SJCRH30 (cell line): ENCODE measurements at places on chromosomes 6 and 20.

DNA sequence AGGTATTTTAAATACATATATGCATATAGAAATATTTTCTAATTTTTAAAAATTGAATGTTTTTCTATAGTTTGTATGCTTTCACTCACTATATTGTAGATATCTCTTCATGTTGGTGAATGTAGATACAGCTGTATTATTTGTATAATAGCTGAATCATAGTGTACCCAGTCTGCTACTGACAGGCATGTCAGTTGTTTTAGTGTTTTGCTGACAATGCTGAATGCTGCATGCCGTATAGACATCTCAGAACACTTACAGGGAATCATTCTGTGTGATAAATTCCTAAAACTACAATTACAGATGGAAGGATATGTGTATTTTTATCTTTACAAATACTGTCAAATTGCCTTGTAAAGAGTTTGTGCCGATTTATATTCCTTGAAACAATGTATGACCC is 175.4 kb downstream of the SIM1 start:
- DNase-seq = no peak

DNA sequence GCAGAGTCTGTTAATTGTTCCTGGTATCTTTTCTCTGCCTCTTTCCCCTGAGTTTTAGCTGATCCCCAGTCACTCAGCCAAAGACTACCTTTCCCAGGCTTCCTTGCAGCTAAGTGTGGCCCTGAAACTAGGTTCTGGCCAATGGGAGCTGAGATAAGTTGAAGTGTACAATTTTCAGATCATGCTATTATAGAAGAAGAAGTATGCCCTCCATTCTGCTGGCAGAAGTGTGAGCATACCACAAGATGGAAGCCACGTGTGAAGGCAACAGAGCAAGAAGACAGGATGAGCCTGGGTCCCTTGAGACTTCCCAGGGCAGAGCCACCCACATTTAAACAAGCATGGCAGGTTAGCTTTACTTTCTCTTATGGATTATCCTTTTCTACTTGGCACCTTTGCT is 273.2 kb downstream of the HIVEP2 start:
- DNase-seq = no peak

GRCh38 chr6:397056-397455 is 5.5 kb downstream of the IRF4 start:
- no peak for DNase-seq

- DNase-seq = peak; percentile 7
These were observed 176.6 kb downstream of the PDE10A start for GRCh38 chr6:165486183-165487137.

- DNase-seq = no peak
These were observed 2.9 kb downstream of the AIG1 start for GRCh38 chr6:143063631-143064030.

DNA sequence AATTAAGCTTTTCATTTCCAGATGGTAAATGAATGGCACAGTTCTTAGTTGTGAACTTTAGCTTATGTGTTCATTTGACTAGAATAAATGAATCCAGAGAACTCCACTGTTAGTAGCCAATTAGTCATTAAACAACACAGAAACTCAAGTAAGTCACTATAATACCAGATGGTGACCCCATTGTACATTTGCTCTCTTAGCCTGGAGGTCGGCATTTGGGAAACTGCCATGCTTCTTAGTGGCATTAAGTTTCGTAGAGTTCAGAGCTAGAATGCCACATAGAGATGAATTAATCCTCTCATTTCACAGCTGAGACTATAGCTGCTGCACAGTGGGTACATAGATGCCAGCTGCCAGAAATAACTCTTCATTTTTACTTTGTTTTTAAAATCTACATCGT is 10.8 kb upstream of the DTNBP1 start:
- DNase-seq = no peak

DNA sequence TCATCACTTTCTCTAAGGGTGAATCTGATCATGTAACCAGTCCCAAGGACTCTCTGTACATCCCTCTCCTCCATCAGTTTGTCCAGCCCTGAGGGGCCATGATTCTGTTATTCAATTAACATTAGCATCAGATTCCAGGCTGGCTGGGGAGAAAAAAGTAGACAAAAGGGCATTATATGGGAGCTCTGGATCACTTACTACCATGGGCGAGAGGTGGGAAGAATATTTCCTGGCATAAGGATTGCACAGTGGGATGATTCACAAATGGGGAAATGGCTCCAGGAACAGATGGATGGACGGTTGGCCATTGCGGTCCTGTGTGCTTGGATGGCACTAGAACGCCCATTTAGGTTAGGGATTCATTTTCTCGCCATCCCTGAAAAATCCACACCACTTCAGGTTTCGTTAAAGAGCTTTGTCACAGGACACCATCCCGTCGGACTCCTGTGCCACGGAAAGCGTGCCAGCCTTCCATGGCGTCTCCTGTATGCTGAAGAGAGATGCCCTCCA is 112.6 kb downstream of the THBS2 start:
- no peak for DNase-seq

DNA sequence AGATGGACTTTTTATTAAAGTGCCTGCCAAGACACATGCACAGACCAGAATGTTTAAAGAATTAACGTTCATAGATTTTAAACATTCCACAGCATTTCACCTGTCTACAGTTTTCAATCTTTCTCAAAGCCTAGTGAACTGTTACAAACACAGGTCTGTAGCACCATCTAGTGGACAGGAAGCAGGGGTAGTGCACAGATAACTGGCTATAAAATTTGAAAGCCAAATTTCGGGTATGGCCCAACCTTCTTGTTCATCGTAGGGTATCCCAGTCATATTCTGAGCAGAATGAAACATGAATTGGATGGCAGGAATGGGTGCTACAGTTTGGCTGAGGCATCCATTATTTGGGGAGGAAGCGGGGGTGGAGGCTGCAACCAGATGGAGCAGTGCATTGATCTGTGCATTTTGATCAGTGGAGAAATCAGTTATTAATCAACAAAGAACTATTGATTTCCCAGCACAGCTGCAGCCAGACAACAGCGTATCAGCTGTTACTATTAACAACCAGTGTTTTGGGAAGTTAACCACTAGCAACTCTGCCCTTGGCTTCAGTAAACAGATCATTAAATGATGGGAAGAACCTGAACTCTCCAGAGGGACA is 56.1 kb upstream of the B3GAT2 start:
- DNase-seq = peak; percentile 36

- DNase-seq = no peak
These were observed 6.7 kb downstream of the CCR6 start for GRCh38 chr6:167129562-167129961.

- no peak for DNase-seq
These were observed 149.0 kb upstream of the ARG1 start for GRCh38 chr6:131424016-131424415.

DNA sequence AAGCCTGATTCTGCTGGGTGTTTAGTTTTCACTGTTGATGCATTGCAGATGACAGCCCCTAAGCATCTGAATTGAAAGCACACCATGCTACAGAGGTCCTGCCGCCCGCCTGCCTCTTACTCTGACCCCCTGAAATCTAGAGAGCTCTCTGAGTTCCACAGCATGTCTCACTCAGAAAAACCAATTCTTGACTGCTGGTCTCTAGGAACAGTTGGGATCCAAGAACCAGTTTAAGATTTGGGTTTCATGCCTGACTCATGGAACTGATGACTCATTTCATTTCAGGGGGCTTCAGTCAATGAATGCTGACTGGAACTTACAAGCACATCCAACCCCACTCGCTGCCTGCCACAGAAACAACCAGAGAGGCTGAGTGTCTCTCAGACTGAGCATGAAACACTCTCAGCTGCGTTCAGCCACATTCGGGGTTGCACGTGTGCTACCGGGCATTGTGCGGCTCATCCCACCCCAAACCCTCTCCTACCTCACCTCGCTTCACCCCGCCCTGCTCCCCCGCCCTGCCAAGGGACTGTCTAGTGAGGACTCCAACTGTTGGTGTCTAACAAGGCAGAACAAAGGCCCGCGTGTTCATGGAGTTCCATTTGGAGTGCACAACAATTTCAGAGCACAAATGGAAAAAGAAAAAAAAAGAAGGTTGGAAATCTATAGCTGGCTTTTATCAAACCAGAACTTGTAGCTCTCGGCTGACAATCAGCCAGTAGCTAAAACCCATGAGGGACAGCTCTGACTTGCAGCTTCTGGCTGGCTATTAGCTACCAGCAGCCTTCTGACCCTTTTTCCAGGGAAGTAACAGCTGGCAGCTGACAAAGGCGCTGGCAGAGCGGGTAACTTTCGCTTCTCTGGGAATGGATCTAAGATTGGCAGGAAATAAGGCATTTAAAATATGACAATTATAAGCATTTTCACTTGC is 20.0 kb upstream of the TRAF3IP2 start:
- DNase-seq = peak; percentile 90

DNA sequence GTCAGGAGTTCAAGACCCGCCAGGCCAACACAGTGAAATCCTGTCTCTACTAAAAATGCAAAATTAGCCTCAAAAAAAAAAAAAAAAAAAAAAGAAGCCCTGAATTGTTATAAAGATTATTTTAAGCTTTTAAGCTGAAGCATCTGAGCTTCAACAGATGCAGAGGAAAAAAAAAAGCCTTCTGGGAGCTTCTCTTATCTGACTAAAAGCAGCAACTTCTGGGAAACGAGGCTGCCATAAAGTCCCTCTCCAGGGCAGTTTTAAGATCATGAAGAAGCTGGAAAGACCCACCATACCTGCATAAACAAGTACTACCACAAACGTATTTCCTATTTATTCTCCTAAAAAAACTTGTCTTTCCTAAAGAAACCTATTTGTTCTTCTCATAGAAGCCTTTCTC is 3.6 kb downstream of the SERINC3 start:
- no peak for DNase-seq

DNA sequence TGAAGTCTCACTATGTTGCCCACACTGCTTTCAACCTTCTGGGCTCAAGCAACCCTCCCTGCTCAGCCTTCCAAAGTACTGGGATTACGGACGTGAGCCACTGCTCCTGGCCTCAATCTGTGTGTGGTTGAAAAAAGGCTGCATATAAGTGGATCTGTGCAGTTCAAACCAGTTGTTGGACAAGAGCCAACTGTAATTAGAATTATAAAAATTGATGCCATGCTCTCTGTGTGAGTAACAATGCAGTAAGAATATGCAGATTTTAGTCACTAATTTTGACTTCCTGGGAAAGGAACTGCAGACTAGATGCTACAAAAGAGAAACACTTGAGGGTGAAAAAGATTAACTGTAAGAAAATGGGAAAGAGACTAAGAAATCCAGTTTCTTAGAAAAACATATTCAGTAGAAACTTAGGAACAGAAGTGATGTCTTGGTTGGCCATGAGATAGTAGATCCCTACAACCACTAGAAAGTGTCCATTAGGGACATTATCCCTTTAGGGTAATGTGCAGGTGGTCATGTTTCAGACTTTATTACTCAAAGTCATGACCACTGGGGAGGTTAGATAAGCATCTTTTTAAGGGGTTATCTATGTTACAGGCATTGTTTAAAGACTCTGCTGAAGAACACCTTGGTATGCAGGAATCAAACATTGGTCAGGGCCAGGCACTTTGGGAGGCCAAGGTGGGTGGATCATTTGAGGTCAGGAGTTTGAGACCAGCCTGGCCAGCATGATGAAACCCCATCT is 26.3 kb downstream of the ITCH start:
- no peak for DNase-seq

DNA sequence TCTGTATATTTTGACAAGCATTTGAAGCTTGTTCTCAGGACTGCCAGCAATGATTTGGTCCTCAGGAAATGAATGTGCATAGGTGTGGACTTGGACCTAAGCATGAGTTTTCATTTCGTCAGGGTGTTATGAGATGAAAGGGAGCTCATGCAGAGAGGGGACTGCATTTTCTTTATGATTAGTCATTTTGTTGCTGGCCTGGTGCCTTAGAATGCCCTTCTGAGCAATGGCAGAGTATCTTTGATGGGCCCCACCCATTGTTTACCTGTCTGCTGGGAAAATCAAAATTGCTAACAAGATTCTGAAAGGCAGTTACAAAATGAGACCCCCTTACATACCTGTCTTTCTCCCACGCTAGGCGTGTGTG is 51.5 kb upstream of the MTHFD1L start:
- no peak for DNase-seq

DNA sequence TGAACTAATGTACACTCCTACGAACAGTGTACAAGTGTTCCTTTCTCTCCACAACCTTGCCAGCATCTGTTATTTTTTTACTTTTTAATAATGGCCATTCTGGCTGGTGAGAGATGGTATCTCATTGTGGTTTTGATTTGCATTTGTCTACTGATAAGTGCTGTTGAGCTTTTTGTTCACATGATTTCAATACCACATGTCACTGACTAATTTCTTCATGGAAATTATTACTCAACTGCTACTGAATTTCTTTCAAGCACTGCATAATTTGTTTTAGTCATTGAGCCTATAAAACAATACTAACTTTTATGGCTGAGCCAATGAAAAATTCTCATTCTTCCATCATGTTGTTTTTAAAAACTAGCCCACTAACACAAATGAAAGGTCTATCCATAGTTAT is 115.4 kb downstream of the FRK start:
- DNase-seq = no peak

DNA sequence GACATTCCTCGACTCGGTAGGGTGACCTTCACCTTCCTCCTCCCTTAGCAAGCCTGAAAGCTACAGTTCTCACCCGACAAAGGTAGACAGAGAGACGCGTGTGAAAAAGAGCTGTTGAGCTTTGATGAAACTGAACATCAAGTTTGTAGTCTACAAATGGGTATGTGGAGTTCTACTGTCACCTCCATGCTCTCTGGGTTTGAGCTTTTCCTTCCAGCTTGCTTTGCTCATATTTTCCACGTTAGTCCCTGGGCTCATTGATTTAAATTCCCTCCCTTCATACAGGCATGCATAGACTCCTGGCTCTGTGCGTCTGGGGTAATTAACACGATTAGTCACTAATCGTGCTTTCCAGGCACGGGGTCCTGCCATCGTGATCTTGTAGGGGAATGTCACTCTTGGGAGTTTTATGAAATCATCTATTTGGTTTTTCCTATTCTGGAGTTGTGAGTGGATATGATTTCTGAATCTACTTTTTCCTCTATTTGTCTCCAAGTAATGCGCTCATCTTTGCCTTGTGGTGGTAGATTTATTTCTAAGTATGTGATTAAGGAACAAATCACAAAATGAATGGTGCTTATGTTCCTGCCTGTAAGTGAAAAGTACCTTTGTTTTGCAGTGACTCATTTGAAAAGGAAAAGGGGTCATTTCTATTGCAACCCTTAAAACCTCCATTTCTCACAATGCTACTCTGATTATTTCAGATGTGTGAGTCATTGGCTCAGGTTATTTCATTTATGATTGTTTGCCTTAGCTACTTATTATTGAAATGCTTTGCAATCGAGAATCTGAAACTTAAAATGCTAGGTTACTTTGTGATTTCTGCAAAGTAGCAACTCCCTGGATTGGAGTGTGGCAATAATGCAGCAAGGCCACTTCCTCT is 154.6 kb downstream of the ZDHHC14 start:
- no peak for DNase-seq

GRCh38 chr6:57029213-57029612 is 17.3 kb upstream of the KIAA1586 start:
- DNase-seq = no peak

- DNase-seq = no peak
These were observed 24.1 kb upstream of the PAX1 start for GRCh38 chr20:21681234-21681921.

DNA sequence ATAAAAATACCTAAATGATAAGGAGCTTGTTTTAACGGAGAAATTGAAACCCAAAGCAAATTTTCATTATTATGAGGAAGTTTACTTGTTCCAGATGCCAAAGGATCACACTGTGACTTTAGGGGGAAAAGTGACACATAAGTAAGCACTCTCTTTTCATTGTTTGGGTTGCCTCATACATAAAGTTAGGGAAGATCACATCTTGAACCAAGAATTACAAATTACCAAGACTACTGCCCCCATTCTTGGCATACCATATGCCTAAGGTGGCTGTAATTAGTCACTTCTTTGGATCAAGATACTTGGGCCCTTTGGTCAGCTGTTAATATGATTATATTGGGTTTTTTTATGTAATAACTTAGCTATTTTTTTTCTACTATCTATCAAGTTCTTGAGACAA is 269.0 kb downstream of the COL12A1 start:
- DNase-seq = no peak
